ENCODE measurements at places on chromosomes 1 and 21.

DNA sequence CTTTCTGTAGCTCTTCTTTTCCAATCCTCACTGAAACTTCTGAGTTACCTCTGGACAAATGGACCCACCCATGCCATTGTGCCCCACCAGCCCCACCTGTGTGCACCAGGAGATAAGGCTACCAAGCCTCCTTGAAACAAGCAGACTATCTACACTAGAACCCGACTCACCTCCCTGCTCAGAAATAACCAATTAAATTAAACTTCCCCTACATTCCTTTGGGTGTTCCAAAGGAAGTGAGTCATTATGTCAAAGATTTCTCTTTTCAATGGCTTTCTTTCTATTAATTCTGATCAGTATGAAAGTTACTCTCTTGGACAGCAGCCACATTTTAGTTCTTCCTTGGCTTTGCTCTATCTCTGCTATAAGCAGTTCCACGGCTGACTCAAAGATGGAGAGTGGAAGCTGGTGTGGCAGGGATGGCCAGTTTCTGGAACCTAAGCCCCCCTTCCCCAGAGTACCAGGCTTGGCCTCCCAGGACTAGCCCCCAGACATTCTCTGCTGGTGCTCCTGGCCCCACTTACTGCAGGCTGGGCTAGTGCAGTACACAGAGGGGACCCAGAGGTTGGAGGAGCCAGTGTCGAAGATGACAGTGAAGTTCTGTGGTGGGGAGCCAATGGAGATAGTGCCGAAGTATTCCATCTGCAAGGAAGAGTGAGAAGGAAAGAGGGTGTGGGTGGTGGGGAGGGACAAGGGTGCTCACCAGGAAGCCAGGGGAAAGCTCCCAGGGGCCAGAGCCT is 1.9 kb downstream of the CTSE start:
- no peak overlapping the region for H3K4me3 ChIP-seq
- no peaks in the 10 kb centered on the region for H3K27me3 ChIP-seq
- DNase-seq = no peak
- H3K4me1 ChIP-seq = no peaks in the 10 kb centered on the region
- H3K27ac ChIP-seq = no peak overlapping the region

DNA sequence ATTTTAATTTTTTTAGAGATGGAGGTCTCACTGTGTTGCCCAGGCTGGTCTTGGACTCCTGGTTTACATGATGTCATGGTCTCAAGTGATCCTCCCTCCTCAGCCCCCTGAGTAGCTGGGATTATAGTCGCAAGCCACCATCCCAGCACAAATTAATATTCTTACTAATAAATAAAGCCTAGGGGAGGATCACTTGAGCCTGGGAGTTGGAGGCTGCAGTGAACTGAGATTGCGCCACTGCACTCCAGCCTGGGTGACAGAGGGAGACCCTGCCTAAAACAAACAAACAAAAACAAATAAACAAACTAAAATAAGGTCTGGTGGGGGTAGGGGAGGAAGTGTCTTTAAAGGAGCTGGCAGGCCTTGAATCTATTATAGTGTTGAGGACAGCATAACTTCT is 8.7 kb upstream of the GADD45A start:
- H3K4me1 ChIP-seq = peaks cover 11% of the 10 kb centered on the region
- H3K27ac ChIP-seq = no peak overlapping the region
- H3K27me3 ChIP-seq = no peaks in the 10 kb centered on the region

- no peak overlapping the region for H3K27ac ChIP-seq
- no peak for DNase-seq
- no peaks in the 10 kb centered on the region for H3K27me3 ChIP-seq
- no peaks in the 10 kb centered on the region for H3K36me3 ChIP-seq
- H3K4me1 ChIP-seq = no peaks in the 10 kb centered on the region
Measured at GRCh38 chr21:35119501-35120047, 70.5 kb upstream of the RUNX1 start.

DNA sequence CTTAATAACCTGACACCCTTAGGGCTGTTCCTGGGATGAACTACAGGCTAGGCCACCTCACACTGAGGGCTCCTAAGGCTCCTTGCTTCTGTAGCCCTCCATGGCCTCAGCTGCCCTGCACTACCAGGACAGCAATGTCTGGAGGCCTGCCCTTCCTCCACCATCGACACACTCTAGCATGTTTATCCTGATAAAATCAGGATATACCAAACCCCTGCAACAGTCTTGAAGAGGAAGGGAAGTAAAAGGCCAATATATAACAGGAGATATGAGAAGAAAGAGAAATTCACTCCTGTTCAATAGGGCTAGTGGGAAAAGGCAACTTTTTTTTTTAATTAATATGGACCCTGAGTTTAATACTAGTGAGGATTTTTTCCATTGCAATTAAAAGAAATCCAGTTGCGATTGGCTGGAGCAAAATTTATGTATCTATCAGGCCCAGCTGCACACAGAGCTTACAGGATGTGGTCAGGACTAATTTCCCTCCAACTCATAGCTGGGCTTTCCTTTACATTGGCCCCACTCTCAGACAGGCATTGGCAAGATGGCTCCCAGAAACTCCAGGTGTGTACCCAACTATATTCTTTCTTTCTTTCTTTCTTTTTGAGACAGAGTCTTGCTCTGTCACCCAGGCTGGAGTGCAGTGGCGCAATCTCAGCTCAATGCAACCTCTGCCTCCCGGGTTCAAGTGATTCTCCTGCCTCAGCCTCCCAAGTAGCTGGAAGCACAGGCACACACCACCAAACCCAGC is 13.5 kb upstream of the ATP2B4 start:
- no peak overlapping the region for H3K4me3 ChIP-seq
- no peak for DNase-seq
- no peaks in the 10 kb centered on the region for H3K4me1 ChIP-seq
- no peaks in the 10 kb centered on the region for H3K36me3 ChIP-seq
- H3K27ac ChIP-seq = no peak overlapping the region

DNA sequence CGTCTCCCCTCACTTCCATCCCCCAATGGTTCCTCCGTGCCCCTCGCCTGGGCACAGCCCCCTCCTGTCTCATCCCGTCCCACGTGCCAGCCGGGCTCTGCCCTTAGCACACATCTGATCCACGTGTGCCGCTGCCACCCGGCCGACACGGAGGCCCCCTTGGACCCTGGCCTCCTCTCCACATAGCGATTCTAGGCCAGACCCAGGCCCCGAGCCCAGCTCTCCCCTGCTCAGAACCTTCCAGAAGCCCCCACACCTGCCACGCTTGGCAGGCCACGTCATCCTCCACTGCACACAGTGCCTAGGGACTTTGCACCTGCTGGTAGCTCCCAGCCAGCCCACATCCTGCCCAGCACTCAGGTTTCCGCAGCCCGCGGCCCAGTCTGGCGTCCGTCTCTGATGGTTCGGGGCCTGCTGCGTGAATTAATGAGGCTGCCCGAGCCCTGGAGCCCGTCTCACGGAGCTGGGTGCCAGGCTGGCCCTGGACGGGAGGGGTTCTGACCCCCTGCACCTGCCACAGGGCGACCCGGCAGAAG is 20.1 kb downstream of the PLCH2 start:
- DNase-seq = no peak
- no peak overlapping the region for H3K27ac ChIP-seq
- peaks cover 31% of the 10 kb centered on the region for H3K4me1 ChIP-seq
- H3K36me3 ChIP-seq = no peaks in the 10 kb centered on the region
- H3K27me3 ChIP-seq = no peaks in the 10 kb centered on the region

Measured in vagina (tissue), 2 donors.